ENCODE measurements at places on chromosomes 11 and 22.
A peak's percentile ranks its signal among the peaks of the same experiment; 100 is the strongest.

- no peak for DNase-seq
These were observed 33.1 kb downstream of the EHF start for GRCh38 chr11:34653851-34654482.

GRCh38 chr11:39965701-39966100 lies 1493.8 kb downstream of the LRRC4C start:
- no peak for DNase-seq

DNA sequence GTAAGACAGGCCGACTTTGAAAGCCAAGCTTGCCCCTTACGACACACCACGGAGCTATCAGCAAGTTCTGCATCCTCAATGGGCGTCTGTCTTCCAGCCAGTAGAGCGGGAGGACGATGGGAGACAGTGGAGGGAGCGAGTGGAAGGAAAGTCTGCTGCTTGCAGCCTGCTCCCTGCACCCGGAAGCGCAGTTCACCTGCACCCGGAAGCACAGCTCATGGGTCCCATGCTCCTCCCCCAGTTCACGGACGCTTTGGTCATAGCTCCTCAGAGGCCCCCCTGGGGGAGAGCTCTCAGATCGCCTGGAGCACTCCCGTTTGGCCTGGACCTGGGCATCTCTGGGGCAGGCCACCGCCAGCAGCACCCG lies 51.3 kb downstream of the FBLN1 start:
- no peak for DNase-seq

- no peak for DNase-seq
These were observed 1390.0 kb upstream of the RAG2 start for GRCh38 chr11:37988031-37988430.

DNA sequence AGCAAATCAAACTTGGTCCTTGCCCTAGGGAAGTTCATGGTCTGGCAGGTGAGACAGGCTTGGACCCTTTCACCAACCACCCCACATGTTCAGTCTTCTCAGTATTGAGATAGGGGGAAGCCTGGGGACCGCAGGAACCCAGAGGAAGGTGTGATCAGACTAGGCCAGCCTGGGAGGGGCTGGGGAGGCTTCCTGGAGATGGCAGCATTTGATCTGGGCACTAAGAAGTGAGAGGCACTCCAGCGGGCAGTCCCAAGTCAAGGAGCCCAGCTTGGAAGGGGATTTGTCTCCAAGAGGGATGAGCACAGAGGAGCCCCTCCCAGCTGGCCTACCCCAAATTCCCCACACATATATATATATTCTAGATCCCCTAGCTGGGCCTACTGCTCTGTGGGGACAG lies 5.4 kb downstream of the LRRC32 start:
- DNase-seq: no peak

- DNase-seq: no peak
These were observed 24.2 kb upstream of the PPARA start for GRCh38 chr22:46125816-46126765.

DNA sequence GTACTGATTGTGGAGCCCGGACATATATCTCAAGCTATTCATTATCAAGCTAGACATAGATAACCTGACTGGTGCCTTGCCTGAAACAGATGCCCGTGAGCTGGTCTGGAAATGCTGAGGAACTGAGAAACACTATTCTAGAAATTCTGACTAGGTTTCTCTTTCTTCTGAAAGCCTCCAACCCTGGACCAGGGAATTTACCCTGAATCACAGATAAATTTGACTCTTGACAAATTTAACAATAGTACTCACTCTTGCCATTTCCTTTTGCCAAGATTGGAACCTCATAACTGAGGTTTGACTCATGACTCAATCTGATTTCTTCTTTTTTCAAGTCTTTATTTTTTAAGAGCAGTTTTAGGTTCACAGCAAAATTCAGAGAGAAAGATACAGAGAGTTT lies 189.6 kb upstream of the SYN3 start:
- no peak for DNase-seq

DNA sequence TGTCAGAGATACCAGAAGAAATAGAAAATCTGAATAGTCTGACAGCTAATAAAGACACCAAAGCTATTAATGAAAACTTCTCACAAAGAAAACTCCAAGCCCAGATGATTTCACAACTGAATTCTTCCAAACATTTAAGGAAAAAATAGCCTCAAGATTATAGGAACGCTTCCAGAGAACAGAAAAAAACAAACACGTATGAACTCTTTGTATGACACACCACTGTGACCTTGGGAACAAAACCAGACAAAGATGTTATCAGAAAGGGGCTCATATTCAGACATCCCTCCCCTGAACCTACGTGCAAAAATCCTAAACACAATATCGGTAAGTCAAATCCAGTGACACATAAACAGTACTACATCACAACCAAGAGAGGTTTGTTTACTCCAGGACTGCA lies 23.5 kb downstream of the CERK start:
- no peak for DNase-seq

- DNase-seq: no peak
These were observed 12.6 kb upstream of the POU2F3 start for GRCh38 chr11:120227228-120227852.

DNA sequence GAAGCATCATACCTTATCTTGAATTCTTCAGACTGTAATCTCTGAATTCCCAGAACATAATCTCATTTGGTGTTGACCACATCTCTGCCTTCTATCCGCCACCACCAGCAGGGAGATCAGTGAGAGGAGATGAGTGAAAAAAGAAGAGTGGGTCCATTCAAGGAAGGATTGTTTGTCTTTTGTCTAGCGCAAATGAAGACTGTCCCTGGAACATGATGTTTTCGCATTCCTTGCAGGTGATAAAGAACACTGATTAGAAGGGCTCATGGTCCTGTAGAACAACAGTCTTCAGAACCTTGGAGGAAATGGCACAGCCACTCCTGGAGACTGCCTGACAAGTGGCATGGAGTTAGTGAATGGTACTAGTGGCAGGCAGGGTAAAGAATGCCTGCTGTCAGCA lies 869.6 kb downstream of the JRKL start:
- DNase-seq: no peak

DNA sequence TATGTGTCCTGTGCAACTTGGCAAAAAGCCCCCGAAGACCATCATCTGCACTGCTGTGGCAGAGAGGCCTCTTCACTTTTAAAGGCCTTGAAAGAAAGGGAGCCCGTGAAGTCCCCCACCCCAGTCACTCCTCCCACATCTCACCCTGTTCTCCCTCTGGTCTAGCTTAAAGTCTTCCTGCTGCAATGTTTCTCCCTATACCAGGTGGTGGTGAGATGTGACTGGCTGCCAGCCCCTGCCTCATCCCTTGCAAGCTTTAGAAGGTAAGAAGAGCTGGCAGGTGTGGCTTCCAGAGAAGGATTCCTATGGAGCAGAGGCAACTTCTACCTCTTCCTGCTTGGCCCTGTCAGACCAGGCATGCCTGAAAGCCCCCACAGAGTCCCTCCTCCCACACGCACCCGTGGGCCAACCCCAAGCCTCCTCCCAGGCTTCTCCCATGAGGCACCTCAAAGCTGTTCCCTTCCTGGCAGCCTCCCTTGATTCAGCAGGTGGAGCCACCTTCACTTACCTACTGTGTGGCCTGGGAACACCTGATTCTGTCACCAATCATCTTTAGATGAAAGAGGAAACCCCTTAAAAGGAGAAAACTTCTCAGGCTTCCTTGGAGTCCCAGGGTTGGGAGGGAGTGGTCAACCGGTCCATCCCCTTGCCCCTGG lies 4.0 kb upstream of the TRIM29 start:
- DNase-seq: no peak

DNA sequence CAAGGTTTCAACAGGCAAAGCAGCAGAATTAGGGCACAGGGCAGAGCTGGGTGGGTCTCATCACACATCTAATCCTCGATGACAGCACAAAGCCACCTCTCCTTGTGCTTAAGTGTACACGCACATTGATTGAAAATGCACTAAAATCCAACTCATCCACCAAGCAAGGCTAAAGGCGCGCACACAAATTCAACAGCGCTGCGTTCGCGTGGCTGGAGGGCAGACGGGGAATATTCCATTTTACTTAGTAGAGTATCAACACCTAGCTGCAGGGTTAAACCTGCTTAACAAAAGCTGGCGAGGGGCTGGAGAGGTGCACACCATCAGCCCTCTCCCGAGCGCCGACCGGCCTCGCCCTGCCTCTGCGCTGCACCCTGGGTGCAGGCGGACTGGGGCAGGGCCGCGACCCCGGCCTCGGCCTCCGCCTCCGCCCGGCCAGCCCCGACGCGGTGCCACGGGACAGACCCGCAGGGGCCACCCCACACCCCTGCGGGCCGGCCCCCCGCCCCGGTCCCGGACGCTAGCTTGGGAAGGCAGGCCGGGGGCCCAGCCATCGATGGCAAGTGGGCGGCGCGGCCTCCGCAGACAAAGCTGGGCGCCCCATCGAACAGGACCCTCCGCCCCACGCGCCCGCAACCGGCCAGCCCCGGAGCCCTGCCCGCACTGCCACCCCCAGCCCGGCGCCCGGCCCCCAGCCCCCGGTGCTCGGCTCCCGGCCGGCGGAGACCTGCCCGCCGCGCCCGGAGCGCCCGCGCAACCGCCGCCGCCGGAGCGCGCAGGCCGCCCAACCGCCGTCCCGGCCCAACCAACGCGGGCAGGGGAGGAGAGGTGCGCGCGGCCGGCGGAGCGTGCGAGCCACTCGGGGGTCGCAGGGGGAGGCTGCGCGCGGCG lies 929 bp downstream of the PRDM10 start:
- DNase-seq: no peak

GRCh38 chr22:31490496-31490925 lies 869 bp upstream of the EIF4ENIF1 start:
- peak; percentile 27 for DNase-seq

DNA sequence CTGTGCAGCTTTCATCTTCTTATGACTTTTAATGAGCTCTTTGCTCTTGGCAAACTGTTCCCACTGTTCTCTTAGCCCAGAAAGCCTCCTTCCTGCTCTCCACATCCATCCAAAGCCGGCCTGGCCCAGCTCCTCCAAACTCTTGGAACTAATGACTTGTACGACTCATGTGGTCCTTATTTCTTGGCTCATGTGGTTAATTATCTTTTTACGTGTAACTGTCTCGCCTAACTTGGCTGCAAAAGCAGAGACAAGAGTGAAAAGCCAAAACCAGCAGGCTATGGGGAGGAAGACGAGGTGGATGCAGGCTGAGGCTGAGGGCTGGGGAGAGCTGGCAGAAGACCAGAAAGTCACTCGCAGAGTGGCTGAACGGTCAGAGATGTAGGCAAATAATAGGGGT lies 5.5 kb downstream of the CSNK2A3 start:
- no peak for DNase-seq

DNA sequence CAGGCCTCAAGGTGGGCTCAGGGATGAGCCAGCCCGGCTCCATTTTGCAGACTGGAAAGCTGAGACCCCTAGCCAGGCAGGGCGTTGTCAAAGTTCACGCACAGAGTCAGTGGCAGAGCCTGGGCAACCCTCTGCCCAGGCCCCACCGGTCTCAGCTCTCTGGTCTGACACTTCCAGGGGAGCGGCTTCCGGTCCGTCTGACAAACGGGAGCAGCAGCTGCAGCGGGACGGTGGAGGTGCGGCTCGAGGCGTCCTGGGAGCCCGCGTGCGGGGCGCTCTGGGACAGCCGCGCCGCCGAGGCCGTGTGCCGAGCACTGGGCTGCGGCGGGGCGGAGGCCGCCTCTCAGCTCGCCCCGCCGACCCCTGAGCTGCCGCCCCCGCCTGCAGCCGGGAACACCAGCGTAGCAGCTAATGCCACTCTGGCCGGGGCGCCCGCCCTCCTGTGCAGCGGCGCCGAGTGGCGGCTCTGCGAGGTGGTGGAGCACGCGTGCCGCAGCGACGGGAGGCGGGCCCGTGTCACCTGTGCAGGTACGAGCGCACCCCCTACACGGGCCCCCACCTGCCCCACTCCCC lies 36.0 kb downstream of the CD6 start:
- DNase-seq: no peak

- no peak for DNase-seq
These were observed 17.6 kb upstream of the BDNF start for GRCh38 chr11:27717801-27718229.

GRCh38 chr11:21894492-21894891 lies 298.4 kb upstream of the ANO5 start:
- DNase-seq: no peak

- DNase-seq: no peak
These were observed 17.9 kb upstream of the ZC3H12C start for GRCh38 chr11:110075105-110075846.

DNA sequence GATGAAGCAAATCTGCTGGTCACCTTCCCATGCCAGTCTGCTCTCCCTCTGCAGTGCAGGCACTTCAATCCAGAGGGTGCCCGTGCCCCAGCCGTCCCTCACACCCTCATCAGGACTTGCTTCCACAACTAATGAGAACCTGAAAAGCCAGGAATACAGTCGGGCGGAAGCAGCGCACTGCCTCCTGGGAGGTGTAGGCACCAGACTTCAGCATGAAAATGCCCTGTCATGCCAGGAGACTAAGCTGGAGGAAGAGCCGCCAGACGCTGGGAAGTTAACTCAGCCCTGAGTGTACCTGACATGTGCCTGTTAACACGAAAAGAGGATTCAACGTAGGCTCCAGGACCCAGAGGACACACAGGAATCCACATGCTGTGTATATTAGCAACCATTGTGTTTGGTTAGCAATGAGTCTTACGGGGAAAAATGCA lies 40.1 kb upstream of the FLI1 start:
- DNase-seq: no peak

GRCh38 chr22:27643907-27644306 lies 157.6 kb downstream of the MN1 start:
- DNase-seq: no peak

DNA sequence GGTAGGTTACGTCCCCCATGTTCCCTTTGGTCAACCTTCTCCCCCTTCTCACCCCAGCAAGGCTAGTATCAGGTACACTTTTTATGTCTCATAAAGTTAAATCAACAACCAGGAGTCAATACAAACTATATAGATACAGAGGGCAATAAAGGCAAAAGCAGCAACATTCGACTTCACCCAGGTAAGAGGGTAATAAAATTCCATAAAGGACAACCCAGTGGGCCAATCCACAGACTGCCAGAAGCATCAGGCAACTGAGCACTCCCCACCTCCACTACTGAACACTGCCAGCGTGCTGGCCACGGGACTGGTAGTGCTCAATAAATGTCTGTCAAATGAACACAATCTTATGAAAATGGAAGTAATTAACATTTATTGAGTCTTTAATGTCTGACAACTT lies 5.1 kb upstream of the MS4A18 start:
- DNase-seq: no peak

- no peak for DNase-seq
These were observed 5.8 kb downstream of the SSH3 start for GRCh38 chr11:67309166-67309565.

- DNase-seq: no peak
These were observed 739.7 kb downstream of the BRD1 start for GRCh38 chr22:49087716-49088601.
